ENCODE measurements at places on chromosomes 6 and 20.

GRCh38 chr20:8587810-8588209 is 455.7 kb downstream of the PLCB1 start:
- DNase-seq: no peak

DNA sequence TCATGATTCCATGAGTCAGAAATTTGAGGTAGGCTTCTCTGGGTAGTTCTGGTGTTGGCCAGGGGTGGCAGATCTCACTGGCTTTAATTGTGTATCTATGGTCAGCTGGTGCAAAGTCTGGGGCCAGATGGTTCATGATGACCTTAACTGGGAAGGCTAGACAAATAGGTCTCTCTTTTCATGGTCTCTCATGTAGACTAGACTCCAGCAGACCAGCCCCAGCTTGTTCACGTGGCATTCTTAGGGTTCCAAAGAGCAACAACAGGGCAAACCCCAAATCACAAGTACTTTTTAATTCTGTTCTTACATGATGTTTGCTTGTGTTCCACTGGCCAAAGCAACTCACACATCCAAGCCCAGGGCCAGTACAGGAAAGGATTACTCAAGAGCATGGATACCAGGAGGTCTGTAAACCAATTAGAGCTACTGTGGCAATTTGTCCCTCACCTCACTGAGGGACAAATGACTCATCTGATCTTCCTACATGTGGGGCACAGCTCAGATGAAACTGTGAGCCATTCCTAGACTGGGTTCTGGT is 79.5 kb upstream of the PBOV1 start:
- DNase-seq: no peak

DNA sequence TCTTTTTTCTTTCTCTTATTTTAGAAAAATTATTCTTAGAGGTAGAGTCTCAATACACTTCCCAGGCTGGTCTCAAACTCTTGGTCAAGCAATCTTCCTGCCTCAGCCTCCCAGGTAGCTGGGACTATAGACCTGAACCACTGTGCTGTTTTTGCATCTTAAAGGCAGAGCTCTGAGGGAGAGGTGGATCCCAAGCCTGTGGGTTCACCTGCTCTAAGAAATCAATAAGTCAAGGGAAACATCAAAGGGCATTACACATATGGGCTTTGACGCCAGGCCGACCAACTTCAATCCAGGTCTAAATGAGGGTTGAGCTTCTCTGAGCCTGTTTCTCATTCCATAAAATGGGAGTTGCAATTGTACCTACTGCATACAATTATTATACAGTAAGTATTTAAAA is 223.9 kb downstream of the LY86 start:
- DNase-seq: no peak

GRCh38 chr20:31570735-31571617 is 34.1 kb upstream of the ID1 start:
- DNase-seq: peak; percentile 70

DNA sequence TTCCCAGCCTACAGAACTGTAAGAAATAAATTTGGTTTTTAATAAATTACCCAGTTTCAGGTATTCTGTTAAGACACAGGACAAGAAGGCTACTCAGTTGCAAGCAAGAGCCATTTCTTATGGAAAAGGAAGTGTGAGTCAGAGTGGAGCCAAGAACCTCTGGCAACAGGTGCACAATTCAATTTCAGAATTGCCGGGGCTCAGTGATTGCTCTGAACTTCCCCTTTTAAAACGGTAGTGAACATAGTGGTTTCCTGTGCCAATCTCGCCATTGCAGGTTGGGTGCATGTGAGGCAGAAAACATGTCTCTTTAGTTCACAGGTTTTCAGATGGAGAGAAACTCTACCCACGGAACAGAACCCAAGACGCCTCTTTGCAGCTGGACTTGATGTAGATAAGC is 16.4 kb downstream of the PIGT start:
- no peak for DNase-seq

GRCh38 chr6:3571250-3571681 is 114.4 kb upstream of the SLC22A23 start:
- no peak for DNase-seq

GRCh38 chr6:142440600-142441293 is 138.9 kb downstream of the ADGRG6 start:
- no peak for DNase-seq

DNA sequence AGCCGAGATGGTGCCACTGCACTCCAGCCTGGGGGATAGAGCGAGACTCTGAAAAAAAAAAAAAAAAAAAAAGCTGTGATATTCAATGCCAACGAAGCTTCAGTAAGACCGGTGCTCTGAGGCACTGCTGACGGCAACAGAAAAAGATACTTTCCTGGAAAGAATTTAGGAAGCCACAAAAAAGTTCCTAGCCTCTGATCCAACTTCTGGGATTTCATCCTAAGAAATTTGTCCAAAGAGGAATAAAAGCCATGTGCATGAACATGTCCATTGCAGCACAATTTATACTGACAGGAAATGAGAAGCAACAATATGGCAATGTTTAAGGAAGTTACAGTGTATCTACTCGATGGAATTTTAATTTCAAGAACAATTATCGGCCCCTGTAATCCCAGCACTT is 24.5 kb upstream of the CARMIL1 start:
- no peak for DNase-seq

Measured in amygdala (tissue), 56 donors.